ENCODE measurements at places on chromosomes 1 and 21.
A peak's percentile ranks its signal among the peaks of the same experiment; 100 is the strongest.

DNA sequence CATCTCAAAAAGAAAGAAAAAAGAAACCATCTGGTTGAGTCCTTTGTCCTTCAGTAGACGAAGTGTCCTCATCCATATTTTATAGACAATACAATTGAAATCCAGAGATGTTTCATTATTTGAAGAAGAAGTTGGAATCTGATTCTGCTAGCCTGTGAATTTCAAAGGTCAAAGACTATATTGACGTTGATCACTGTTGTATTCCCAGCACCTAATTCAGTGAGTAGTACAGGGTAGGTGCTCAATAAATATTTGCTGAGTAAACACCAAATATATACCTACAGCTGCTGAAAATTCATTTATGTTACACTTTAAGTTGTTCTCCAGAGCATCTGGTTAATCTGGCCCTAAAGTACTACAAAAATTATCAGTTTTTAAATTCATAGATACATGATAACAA, 135.2 kb downstream of the CACNA1E start:
- DNase-seq: no peak

DNA sequence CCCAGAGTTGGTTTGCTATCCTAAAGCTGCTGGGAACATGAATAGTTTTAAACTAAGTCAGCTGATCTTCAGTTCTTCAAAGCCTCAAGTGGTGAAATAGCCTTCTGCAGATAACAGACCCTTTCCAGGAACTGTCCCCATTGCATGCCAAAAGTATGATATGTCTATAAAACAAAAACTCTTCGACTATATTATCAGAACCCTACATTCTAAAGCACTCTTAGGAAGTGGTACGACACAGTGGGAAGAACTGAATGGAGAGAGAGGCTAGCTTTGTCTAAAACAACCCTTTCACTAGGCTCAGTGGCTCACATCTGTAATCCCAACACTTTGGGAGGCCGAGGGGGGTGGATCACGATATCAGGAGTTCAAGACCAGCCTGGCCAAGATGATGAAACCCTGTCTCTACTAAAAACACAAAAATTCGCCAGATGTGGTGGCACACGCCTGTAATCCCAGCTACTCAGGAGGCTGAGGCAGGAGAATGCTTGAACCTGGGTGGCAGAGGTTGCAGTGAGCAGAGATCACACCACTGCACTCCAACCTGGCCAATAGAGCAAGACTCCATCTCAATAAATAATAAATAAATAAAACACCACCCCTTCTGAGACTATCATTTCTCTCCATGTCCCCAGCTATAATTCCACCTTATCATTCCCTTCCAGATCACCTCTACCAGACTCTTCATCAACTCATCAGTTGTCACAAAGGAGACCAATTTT, 2.2 kb upstream of the FRRS1 start:
- DNase-seq: no peak

- no peak for DNase-seq
Observed at GRCh38 chr1:74674278-74675048, 871 bp upstream of the ERICH3 start.

GRCh38 chr1:223700942-223701637, 11.2 kb upstream of the CAPN2 start:
- peak; percentile 90 for DNase-seq

- no peak for DNase-seq
Observed at GRCh38 chr1:66207484-66207883, 326.5 kb upstream of the SGIP1 start.

DNA sequence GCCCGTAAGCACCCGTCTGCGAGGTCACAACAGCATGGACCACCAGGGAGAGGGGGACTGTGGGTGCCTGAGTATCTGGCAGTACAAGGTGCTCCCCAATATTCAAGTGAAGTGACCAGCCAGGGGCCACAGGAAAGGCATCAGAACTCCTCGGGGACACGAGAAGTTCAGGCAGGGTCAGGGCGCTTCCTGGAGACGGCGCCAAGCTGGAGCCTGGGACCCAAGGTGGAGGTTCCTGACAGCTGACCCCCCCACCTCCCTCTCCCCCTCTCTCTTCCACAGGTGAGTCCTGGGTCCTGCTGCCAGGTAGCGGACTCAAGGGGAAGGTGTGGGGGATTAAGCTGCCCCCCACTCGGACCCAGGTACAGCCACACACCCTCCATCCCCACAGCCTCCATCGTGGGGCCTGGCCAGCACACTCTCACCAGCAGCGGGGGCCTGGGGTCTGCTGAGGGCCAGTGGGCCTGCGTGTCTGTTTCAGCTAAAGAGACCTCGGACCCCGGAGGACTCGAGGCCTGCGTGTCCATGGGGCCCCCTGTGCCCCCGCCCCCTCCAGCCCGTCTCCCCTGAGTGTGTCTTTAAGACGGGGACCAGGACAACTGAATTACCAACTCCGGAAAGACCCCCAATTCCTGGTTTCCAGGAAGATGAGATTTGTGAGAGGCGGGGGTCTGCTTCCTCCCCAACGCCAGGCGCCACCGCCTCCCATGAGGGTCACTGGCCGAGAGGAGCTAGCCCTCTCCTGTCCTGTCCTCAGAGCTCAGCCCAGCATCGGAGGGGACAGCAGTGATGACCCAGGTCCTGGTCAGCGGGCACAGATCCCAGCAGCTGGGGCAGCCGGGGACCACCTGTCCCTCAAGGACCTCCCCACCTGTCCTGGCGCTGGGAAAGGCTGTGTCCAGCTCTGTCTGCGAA, 6.2 kb downstream of the TNFRSF18 start:
- no peak for DNase-seq

DNA sequence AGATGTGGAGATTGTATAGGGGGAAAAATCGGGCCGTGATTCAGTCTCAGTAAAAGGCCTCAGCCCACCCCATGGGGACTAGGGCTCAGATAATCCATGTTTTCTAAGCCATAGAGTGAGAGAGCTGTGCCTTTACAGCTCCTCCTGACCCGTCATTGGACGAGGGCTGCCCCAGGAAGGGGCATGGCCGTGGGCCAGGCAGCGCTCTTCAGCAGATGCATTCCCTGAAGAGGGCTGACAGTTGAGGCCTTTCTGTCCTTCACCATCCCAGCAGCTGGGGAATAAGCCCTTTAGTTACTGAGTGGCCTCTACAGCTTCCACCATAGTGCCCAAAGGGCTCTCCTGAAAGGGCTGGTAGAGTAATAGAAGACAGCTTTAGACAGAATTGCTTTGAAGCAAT, 57.2 kb downstream of the ST3GAL3 start:
- DNase-seq: no peak

DNA sequence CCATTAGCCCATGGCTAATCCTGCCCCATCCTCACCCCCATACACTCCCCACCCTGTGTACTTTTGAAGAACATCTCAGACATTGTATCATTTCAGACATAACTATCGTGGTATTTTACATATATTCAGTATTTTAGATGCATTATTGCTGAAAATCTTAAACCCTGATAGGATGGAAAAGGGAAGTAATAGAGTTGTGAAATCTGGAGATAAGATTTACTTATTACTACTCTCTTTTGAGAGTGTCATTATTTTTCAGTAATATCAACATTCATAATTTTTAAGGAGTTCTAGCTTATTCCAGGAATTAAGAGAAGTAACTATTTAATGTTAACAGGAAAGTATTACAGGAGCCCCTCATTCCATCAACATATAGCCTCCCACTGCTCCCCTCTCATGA, 34.4 kb downstream of the ADCY10 start:
- no peak for DNase-seq

GRCh38 chr1:183454377-183454776, 17.9 kb upstream of the SMG7 start:
- DNase-seq: no peak

- no peak for DNase-seq
Observed at GRCh38 chr1:8329439-8329838, 11.5 kb downstream of the SLC45A1 start.

DNA sequence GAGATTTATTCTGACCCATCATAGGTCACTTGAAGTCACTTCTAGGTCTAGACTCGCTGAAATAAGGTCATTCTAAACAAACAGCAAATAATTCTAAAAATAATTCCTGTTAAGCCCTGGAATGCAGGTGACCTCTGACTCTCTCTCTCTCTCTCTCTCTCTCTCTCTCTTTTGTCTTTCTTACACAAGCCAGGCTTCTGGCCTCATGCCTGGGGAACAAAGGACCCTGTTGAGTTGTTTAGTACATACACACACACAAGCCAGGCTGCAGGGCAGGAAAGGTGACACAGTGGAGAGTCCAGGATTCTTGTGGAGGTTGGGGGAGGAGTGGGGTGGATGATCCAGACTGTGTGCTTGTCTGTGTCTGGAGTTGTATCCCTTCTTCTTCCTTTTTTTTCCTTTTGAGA, 4.0 kb upstream of the MEX3A start:
- DNase-seq: no peak

DNA sequence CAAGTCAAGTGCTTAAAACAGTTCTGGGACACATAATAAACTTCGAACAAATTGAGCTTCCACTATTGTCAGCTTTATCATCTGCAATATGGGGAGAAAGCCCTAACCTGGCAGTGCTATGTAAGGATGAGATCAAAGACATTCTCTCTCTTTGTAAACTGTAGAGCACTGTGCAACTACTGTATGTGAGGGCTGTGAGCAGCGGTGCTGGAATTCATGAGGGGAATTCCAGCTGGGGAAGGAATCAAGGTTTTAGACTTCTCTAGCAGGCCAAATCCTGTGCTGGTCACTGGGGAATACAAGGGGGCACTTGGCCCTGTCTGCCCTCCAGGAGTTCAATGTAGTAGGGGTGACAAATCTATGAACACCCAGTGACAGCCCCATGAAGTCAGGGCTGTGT, 9.3 kb downstream of the FAM151A start:
- DNase-seq: no peak

DNA sequence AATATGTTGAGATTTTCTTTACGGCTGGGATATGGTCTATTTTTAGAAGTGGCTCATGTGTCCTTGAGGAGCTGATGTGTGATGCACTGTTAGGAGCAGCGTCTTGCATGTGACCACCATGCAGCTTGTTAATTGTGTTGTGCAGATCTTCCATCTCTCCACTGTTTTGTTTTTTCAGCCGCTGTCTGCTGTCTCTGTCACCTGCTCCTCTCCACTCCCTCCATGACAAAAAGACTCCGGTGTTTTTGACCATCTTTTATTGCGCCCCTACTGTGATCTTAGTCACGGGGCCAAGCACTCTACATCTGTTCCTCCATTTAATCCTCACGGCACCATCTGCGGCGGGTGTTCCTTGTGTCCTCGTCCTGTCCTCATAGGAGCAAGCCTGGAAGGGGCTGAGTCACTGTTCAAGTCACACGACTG, 51.8 kb downstream of the ADARB1 start:
- DNase-seq: no peak

DNA sequence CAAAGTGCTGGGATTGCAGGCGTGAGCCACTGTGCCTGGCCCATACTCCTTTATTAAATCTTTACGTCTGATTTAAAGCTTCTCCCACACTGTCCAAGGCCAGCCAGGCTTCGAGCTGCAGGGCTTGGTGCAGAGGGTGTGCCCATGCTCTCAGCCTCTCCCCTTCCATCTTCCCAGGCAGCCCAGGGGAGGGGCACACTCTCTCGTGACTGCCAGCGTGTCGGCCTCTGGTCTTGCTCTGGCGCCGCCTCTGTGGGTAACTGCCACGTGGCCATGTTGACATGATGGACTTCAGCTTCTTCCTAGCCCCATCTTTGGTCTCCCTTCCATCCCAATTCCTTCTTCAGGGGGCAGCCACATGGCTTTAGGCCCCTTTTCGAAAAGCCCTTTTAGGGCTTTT, 4.7 kb downstream of the GPR137B start:
- no peak for DNase-seq

DNA sequence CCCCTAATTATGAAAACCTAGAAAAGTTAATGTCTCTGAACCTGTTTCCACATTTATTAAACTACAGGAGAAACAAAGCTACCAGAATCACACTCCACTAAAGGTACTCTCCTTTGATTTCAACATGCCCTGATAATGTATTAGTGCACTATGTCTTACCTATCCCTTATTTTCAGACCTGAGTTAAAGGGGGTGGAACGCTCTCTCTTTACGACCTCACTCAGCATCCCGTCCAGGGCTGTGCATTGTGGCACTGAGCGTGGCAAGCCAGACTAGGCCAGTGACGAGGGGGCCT, 678 bp downstream of the LSM10 start:
- DNase-seq: no peak

DNA sequence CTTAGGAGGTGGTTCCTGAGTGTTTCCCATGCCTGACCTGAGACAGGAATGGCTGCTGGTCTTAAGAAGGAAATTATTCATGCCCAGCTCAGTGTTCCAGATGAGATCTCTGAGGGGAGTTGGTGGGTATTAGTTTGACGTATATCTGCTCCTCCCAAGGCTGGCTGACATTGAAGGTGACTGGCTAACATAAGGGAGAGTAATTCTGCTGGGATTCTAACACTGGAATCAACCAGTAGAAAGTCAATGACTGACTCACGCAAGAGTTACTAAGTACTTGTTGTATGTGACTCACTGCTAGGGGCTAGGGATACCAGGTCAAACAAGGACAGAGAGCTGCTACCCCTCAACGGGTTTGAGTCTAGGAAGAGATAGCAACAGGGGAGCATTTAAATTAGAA, 177.3 kb downstream of the CACNA1E start:
- DNase-seq: no peak

DNA sequence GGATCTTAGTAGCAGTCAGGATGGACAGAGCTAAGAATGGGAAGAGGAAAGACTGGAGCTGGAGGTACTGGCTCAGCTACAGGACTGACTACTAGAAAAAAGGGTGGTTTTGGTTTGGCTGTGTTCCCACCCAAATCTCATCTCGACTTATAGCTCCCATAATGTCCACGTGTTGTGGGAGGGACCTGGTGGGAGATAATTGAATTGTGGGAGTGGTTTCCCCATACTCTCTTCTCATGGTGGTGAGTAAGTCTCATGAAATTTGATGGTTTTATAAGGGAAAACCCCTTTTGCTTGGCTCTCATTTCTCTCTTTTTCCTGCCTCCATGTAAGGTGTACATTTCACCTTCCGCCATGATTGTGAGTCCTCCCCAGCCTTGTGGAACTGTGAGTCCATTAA, 466.5 kb upstream of the DEPDC1 start:
- DNase-seq: peak; percentile 42

GRCh38 chr1:184755226-184756065, 788 bp upstream of the EDEM3 start:
- no peak for DNase-seq

GRCh38 chr1:25503551-25504426, 39.6 kb upstream of the LDLRAP1 start:
- DNase-seq: no peak

DNA sequence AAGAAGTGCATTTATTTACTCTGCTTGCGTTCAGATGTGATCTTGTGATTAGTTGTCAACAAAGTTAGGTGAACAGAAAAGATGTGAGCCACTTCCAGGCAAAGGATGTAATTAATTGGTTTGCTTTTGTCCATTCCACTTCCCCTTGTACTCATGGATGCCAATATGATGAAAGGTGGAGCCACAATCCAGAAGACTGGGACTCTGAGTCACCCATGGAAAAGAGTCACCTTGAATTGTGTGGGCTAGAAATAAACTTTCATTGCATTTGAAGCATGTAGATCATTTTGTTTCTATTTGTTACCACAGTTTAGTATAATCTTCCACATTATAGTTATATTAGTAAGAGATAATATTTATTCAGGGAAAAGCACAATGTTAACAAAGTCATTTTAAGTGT, 684.2 kb downstream of the LTN1 start:
- DNase-seq: no peak
